BJ (cell line): ENCODE measurements at places on chromosomes 1 and 21.

DNA sequence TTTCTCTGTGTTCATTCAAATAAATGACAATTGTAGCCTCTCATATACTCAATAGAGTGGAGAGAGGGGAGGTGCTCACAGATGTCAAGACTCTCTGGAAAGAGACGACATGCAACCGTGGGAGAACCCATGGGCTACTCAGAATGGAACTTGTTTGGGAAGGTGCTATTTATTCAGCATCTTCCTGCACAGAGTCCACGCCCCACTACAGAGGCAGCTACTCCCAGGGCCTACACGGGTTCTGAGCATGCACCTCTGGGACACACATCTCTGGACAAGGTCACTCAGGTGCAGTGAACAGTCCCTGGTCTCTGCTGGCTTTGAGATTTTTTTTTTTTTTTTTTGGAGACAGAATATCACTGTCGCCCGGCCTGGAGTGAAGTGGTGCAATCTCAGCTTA lies 64.1 kb downstream of the NID1 start:
- DNase-seq: no peak

DNA sequence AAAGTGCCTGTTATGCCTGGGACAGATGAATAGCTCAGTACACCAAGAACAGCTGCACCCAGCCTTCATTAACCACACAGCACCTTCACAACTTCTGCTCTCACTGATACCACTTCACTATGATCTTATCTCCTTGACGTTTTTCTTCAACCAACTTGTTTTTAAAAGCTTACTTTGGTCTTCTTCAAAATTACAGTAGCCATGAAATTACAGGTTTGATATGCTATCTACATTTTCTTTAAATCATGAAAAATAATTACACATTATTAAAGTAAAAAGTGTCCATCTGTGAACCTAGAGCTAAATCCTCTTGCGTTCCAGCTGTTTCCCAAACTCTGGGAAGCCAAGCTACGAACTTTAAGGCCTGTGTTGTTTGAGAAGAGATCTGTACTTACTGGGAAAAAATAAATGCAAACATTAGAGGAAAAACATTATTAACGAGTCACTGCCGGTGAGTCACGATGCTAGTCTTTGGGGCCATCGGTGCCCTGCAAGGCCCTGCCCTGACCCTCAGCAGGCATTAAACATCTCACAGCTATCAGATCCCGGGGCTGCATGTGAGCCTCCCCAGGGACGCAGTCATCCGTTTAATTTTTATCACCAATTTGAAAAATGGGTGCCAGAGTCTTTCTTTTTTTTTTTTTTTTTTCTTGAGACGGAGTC lies 56.3 kb upstream of the GPR153 start:
- no peak for DNase-seq

- DNase-seq: no peak
These were observed 9.5 kb downstream of the RER1 start for GRCh38 chr1:2400950-2401649.

DNA sequence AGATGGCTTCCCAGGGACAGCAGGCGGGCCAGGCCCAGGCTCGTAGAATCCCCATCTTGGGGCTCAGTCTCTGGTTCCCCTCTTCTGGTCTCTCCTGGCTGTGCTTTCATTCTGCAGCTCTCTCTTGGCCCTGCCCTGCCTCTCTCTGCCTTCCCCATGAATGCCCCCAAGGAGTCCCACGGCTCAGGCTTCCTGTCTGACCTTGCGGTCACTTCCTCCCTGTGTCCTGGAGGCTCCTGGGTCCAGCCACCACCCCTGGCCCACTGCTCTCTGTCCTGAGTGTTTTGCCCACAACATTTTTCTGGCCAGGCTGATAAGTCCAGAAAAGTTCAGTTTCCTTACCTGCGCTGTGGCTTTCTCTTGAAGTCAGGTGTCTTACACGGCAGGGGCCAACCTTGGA lies 29.1 kb downstream of the PIGP start:
- no peak for DNase-seq

- DNase-seq: no peak
These were observed 66.0 kb upstream of the BACH1 start for GRCh38 chr21:29232530-29233255.

DNA sequence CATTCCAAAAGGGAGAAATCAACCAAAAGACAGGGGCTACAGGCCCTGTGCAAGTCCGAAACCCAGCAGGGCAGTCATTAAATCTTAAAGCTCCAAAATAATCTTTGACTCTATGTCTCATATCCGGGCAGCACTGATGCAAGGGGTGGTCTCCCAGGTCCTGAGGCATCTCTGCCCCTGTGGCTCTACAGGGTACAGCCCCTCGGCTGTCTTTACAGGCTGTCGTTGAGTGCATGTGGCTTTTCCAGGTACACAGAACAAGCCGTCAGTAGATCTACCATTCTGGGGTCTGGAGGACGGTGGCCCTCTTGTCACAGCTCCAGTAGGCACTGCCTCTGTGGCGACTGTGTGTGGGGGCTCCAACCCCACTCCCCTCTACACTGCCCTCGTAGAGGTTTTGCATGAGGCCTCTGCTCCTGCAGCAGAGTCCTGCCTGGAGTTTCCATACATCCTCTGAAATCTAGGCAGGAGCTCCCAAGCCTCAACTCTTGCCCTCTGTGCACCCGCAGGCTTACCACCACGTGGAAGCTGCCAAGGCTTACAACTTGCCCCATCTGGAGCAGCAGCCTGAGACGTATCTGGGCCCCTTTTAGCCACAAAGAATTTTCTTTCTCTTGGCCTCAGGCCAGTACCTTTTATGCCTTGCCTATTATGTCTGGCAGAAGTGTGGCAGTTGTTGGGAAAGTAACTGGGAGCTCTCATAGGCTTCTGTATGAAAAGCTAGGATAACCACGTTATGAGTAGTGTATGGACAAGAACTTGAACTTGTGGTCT lies 52.5 kb downstream of the POU2F1 start:
- DNase-seq: no peak

- no peak for DNase-seq
These were observed 68.0 kb downstream of the TGFB2 start for GRCh38 chr1:218413179-218413578.

DNA sequence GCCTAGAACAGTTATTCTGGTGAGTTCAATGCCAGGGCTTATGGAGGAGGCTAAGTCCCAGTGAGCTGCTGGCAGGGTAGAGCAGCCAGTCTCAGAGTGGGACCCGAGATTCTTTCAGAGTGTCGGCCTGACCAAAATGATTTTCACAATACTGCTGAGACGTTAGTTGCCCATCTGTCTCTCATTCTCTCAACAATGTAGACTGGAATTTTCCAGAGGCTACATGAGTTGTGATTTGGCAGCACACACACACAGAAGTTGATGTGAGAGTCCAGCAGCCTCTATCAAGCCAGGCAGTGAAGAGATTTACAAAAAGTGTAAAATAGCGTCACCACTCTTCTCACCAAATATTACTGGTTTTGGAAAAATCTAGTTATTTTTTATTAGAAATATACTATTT lies 21.7 kb downstream of the CACNA1S start:
- no peak for DNase-seq

- no peak for DNase-seq
These were observed 6.3 kb downstream of the ZMPSTE24 start for GRCh38 chr1:40264354-40264781.

- DNase-seq: no peak
These were observed 25.1 kb upstream of the PHGDH start for GRCh38 chr1:119686661-119687060.

DNA sequence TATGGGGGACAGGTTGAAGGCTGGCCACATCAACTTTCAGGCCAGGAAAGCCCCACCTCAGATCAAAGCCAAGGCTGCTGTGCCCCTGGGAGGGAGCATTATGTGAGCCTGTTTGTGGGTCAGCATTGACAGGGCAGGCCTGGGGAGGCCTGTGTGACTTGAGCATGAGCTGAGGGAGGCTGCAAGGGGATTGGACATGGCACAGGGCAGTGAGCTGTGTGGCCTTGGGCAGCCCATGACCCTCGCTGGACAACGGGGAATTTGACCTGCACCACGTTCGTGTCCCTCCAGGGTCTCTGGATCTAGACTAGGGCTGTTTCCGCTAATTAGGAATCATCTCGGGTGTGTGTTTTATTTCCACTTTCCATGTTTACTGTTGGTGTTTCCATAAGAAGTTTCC lies 17.5 kb upstream of the LEFTY1 start:
- no peak for DNase-seq

DNA sequence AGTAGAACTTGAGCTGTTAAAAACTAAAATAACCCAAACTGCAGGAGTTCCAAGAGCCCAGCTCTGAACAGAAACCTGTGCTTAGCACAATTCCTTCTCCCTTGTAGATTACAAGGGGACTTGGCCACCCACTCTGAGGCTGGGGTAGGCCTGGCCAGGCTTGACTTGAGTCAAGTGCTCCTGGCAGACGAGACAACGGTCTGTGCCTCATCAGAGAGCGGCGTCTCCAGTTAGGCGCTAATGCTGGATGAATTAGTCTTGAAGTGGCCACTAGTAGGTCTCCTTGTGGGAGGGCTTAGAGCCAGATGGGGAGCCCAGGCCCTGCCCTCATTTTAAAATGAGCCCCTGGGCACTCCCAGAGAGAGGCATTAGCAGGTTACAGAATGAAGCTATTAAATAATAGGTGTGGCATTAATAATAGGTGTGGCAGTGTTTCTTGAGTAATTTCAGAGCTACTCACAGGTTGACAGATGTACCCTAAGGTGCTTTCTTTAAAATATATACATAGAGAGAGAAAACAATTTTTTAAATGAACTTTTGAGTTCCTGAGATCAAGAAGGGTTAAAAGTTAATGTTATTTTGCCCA lies 1.1 kb downstream of the EEIG2 start:
- DNase-seq: no peak

- no peak for DNase-seq
These were observed 12.0 kb upstream of the TTLL10 start for GRCh38 chr1:1161683-1162079.

DNA sequence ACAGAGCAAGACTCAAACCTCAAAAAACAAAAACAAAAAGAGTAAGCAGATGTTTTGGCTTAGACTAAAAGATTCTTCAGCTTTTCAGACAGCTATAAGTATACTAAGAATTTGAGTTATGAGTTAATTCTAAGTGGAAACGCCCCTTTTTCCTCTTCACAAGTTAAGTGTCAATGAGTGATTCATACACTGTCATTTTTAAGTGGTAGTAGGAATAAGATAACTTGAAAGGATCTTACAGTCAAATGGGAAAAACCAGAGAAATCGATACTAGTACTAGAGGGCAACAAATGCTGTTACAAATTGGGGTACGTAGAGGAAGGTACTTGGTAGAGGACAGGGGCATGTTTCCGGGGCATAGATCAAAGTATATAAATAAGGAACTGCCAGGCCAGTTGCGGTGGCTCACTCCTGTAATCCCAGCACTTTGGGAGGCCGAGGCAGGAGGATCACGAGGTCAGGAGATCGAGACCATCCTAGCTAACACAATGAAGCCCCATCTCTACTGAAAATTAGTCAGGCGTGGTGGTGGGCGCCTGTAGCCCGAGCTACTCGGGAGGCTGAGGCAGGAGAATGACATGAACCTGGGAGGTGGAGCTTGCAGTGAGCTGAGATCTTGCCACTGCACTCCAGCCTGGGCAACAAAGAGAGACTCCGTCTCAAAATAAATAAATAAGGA lies 7.4 kb downstream of the H3-3A start:
- DNase-seq: no peak

- DNase-seq: no peak
These were observed 37.1 kb downstream of the PIGK start for GRCh38 chr1:77182083-77182482.

GRCh38 chr1:92026806-92027205 lies 3.0 kb upstream of the EPHX4 start:
- no peak for DNase-seq

- no peak for DNase-seq
These were observed 149.6 kb downstream of the C1orf21 start for GRCh38 chr1:184536246-184536985.

GRCh38 chr1:145887631-145888030 lies 2.0 kb upstream of the ANKRD35 start:
- no peak for DNase-seq

DNA sequence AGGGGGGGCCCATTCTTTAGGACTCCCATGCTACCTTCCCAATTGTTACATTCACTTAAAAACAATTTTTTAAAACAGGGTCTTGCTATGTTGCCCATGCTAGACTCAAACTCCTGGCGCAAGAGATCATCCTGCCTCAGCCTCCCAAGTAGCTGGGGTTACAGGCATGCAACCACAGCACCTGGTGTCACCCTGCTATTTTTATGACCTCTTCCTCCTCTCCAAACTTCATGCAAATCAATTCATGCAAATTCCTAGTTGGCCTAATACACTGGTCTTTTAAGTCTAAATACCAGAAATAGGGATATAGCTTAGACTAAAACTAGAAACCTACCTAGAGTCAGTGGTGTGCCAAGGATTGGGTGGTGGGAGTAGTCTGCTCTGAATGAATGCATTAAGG lies 30.1 kb downstream of the CDKN2C start:
- DNase-seq: no peak

DNA sequence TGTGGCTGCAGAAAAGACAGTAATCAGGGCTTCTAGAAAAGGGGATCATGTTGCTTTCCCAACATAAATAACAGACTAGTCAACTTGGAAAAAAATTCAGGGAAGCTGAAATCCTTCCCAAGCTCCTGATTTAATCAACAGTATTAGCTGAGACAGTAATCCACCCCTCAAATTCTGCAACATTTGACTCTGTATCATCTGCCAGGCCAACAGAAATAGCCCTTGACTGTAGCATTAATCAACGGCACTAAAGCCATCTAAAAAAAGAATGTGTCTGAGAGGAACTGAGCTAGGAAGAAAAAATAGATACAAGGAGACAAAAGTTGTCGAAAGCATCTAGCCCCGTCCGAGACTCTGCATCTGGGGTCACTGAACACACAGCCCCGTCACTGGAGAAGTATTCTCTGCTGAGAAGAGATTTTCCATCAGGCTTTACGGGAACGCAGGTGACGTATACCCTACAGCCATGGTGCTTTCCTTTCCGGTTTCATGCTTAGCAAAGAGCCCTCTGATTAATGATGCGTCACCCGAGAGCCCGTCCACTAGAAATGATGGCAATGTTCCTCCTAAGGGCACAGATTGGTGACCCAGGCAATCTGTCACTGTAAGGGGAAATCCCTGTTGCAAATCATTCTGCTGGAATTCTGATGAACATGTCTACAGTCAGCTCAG lies 42.1 kb upstream of the TP53BP2 start:
- DNase-seq: peak; percentile 84

GRCh38 chr1:239952348-239953308 lies 139.1 kb upstream of the FMN2 start:
- no peak for DNase-seq
